Astrocyte (in vitro differentiated cells and primary cell): ENCODE measurements at places on chromosomes 2 and 18. TPM values are rescaled to one million over a fixed set of nuclear protein-coding genes. Genes with fewer than 3 reads are reported as not detected.

DNA sequence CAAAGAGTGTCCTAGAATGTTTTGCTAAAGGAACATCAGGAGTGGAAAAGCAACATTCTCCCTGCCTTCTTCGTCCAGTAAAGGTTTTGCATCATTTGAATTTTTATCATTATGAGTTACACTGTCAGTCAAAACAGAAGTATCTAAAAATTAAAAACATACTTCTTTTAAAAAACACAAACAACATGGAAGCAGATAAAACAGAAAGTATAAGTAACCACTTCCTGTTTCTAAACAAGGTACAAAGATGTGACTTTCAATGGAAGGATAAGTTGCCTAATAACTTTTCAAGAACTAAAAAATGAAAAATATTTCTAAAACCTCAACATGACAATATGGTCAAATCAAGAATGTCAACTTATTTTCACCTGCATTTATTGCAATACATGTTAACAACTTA is 158.2 kb downstream of the STK39 start:
- no peak overlapping the region for H3K4me3 ChIP-seq
- H3K27ac ChIP-seq = no peak overlapping the region
- DNase-seq = no peak
- no peaks in the 10 kb centered on the region for H3K4me1 ChIP-seq

GRCh38 chr2:198916548-198917080 is 541.1 kb downstream of the SATB2 start:
- no peak for DNase-seq
- no peaks in the 10 kb centered on the region for H3K27me3 ChIP-seq
- H3K4me1 ChIP-seq = no peaks in the 10 kb centered on the region
- no peak overlapping the region for H3K4me3 ChIP-seq
- H3K36me3 ChIP-seq = no peaks in the 10 kb centered on the region

- no peaks in the 10 kb centered on the region for H3K27me3 ChIP-seq
- no peaks in the 10 kb centered on the region for H3K4me1 ChIP-seq
- H3K27ac ChIP-seq = no peak overlapping the region
- H3K36me3 ChIP-seq = no peaks in the 10 kb centered on the region
- H3K4me3 ChIP-seq = no peak overlapping the region
Measured at GRCh38 chr2:7672027-7672684, 754.9 kb downstream of the RNF144A start.

GRCh38 chr18:27931535-27931934 is 245.4 kb downstream of the CDH2 start:
- H3K36me3 ChIP-seq = no peaks in the 10 kb centered on the region
- DNase-seq = no peak
- H3K4me1 ChIP-seq = no peaks in the 10 kb centered on the region

- H3K4me1 ChIP-seq = no peaks in the 10 kb centered on the region
- H3K4me3 ChIP-seq = no peak overlapping the region
- no peak for DNase-seq
- H3K27ac ChIP-seq = no peak overlapping the region
Measured at GRCh38 chr2:230949966-230950873, 25.2 kb upstream of the GPR55 start.

DNA sequence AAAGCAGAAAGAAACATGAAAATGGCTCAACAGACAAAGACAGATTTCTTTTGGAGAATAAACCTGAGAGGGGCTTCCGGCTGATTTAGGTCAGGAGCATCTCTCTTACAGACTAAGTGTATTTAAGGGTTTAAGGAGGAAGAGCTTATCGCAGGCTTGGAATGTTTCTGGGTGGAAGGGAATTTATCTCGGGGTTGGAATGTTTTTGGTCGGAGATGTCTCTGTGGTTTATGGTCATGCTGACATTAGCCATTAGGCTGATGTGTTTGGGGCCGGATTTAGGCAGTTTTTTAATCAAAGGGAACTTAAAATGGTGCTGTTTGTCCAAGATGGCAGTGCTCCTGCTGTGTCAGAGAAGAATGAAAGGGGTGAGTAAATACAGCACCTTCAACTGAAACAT is 14.4 kb upstream of the PSMA8 start:
- H3K4me1 ChIP-seq = no peaks in the 10 kb centered on the region
- no peak overlapping the region for H3K27ac ChIP-seq
- no peak overlapping the region for H3K4me3 ChIP-seq
- no peak for DNase-seq
- no peaks in the 10 kb centered on the region for H3K36me3 ChIP-seq
- no peaks in the 10 kb centered on the region for H3K27me3 ChIP-seq

- H3K27ac ChIP-seq = no peak overlapping the region
- H3K4me3 ChIP-seq = no peak overlapping the region
- H3K36me3 ChIP-seq = no peaks in the 10 kb centered on the region
- H3K27me3 ChIP-seq = peaks cover 3% of the 10 kb centered on the region
- no peak for DNase-seq
- no peaks in the 10 kb centered on the region for H3K4me1 ChIP-seq
Measured at GRCh38 chr18:46311491-46311890, 207.3 kb downstream of the HAUS1 start.

DNA sequence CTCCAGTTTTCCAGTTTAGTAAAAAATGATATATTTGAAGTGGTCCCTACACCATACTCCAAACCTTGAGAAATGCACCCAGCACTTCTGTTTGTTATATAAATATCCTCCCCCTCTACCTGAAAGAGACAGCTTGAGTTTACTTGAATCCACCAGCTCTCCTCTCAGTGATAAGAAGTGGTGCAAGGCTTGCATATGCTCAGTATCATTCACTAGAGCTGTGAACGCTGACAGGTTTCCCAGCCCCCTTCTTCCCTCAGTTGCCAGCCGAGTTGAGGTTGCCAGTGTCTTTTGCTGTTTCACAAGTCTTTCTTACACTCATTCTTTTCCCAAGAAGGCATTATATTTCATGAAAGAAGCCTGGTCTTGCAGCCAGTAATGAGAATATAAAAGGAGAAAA is 880.0 kb downstream of the LRRTM4 start:
- DNase-seq = no peak
- H3K27ac ChIP-seq = no peak overlapping the region

DNA sequence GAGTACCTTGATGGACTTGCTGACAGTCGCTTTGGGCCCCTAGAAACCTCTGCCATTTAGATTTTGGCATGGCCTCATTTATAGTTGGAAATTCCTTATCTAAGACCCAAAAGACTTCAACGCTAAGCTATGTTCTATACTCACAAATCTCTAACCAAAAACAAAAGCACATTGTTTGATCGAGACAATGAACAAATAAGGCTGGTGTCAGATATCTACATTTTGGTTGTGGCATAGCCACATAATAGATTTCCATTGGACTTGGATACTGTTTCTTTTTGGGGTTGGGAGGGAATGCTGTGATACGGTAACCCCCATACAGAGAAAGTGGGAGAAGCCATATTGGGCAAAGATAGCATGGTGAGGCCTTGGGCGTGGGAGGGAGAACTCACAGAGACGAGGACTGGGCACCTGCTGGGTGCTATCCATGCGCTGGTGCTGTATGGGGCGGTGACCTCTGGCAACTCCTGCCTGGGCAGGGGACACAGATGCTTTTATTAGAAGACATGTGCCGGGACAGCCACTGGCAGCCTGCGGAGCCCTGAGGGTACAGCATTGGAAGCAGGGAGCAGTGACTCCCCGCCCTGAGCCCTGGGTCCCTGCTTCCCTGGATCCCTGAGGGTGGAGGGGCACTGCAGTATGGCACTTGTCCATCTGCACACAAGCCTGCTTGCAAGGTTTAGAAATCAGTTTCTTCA is 97.1 kb downstream of the ASAP2 start:
- H3K27ac ChIP-seq = no peak overlapping the region
- peaks cover 13% of the 10 kb centered on the region for H3K4me1 ChIP-seq
- DNase-seq = no peak
- no peaks in the 10 kb centered on the region for H3K36me3 ChIP-seq

DNA sequence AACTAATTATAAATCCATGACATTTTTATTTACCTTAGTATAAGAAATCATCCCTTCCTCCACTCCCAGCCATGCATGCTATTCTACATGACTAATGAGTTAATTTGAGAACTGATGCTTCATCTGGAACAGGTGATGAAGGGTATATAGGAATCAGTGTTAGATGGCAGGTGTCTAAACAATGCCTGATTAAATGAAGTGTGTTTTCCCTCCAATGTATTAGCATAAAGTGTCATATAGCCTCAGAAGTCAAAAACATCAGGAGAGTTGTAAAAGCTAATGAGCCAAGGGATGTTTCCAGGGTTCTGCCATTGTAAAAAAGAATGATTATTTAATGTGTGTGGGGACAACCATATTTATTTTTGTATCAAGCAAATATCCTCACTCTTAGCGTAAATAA is 913.8 kb downstream of the DCC start:
- no peaks in the 10 kb centered on the region for H3K36me3 ChIP-seq
- DNase-seq = no peak
- no peaks in the 10 kb centered on the region for H3K27me3 ChIP-seq

- H3K27me3 ChIP-seq = no peaks in the 10 kb centered on the region
- no peak overlapping the region for H3K27ac ChIP-seq
Measured at GRCh38 chr2:147424766-147425165, 420.1 kb upstream of the ACVR2A start.

DNA sequence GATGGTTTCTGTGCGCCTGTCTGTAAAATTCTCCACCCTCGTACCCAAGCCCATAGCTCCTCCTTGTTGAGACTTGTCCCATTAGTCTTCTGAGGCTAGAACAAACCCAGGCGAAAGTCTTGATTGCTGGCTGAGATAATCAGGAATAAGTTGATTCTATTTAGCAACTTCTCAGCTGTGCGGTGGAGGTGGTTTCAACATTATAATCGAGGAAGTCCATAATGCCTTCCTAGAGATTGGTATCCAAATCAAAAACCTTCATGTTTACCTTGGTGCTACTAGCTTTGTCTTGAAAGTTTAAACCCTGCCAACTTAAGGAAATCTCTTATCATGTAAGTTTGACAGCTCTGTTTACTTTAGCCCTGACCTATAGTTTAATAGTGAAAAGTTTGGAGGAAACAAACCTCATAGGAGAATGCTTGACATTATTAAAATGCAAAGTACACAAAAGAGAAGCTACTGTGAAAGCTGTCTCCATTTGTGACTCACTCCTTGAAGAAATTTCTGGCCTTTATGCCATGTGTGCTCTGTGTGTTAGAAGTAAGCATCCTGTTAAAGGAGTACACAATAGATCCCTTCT is 36.6 kb upstream of the DSC1 start:
- peak; percentile 23 for DNase-seq
- H3K27ac ChIP-seq = no peak overlapping the region
- no peaks in the 10 kb centered on the region for H3K27me3 ChIP-seq
- H3K36me3 ChIP-seq = no peaks in the 10 kb centered on the region
- H3K4me1 ChIP-seq = no peaks in the 10 kb centered on the region
- H3K4me3 ChIP-seq = no peak overlapping the region

DNA sequence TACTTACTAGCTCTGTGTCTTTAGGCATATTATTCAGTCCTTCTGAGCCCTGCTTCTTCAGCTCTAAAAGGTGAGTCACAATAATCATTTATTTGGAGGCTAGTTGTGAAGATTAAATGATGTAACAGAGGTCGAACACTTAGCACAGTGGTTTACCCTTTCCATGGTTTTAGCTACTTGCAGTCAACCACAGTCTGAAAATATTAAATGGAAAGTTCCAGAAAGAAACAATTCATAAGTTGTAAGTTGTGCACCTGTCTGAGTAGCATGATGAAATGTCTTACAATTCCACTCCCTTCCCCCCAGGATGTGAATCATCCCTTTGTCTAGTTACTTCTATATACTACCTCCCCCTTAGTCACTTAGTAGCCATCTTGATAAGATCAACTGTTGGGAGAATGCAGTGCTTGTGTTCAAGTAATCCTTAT is 217.6 kb upstream of the THUMPD2 start:
- peaks cover 5% of the 10 kb centered on the region for H3K4me1 ChIP-seq
- H3K27me3 ChIP-seq = no peaks in the 10 kb centered on the region
- no peaks in the 10 kb centered on the region for H3K36me3 ChIP-seq
- peak overlapping the region; percentile 62 for H3K27ac ChIP-seq
- peak; percentile 99 for DNase-seq
- no peak overlapping the region for H3K4me3 ChIP-seq

- no peak overlapping the region for H3K27ac ChIP-seq
- H3K4me3 ChIP-seq = no peak overlapping the region
- H3K27me3 ChIP-seq = no peaks in the 10 kb centered on the region
- DNase-seq = no peak
Measured at GRCh38 chr2:100522430-100522829, 40.4 kb upstream of the PDCL3 start.

- H3K4me3 ChIP-seq = no peak overlapping the region
- H3K27me3 ChIP-seq = no peaks in the 10 kb centered on the region
- H3K27ac ChIP-seq = no peak overlapping the region
Measured at GRCh38 chr2:200492656-200493055, 17.2 kb downstream of the KCTD18 start.

DNA sequence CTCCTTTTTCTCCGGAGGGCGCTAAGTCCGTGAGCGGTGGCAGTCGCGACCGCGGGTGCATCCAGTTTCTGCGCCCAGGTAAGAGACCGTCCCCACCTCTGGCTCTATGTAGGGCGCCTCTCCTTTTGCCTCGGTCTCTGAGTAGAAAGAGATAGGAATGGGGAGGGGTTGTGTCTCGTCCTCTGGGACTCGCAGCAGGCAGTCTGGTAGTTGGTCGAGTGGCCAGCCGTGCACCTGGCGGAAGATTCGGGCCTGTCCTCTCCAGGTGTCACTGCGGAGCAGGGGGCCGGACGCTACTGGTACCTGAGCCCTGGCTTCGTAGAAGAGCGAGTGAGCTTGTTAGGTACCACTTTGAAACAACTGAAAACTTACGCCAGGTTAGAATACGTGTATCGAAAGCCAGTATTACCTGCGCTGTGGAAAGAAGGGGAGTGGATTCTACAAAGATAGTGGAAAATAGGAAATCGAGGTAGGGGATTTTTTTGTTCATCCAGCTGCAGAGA is 403 bp downstream of the MAP2 start:
- no peaks in the 10 kb centered on the region for H3K36me3 ChIP-seq
- DNase-seq = no peak
- H3K27ac ChIP-seq = peak overlapping the region; percentile 34

DNA sequence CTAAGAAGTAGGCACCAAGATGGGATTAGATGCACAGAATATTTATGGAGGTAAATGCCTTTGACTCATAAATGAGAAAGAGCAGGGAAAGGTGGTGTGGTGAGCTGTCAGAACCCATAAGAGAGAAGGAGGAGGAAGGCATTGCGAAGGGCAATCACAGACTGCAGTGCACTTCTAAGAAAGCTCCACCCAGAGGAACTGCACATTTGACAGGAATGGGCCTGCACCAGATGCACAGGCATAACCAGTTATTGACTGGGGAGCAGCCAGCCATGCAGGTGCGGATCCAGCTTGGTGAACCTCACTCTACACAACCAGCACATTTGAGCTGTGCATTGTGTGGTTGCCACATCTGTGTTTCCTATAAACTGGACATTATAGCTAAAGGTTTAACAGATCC is 62.2 kb upstream of the L3MBTL4 start:
- no peaks in the 10 kb centered on the region for H3K27me3 ChIP-seq
- H3K27ac ChIP-seq = no peak overlapping the region
- no peak overlapping the region for H3K4me3 ChIP-seq
- no peaks in the 10 kb centered on the region for H3K4me1 ChIP-seq

- no peaks in the 10 kb centered on the region for H3K4me1 ChIP-seq
- H3K36me3 ChIP-seq = no peaks in the 10 kb centered on the region
- H3K27ac ChIP-seq = no peak overlapping the region
- H3K27me3 ChIP-seq = no peaks in the 10 kb centered on the region
- no peak overlapping the region for H3K4me3 ChIP-seq
Measured at GRCh38 chr2:177812713-177813396, 259.7 kb downstream of the PDE11A start.

Gene C18orf54
- 7.6 and 10.2 TPM in 2 replicates for total RNA-seq

Gene OSBPL1A
- 27.7 and 29.6 TPM in 2 replicates for total RNA-seq

Gene RAMP1
- 9.1 and 13.7 TPM in 2 replicates for total RNA-seq

Gene RUFY4
- total RNA-seq = not detected in 2 replicates

Gene AFF3
- 14.7 and 24.1 TPM in 2 replicates for total RNA-seq
